ENCODE measurements at places on chromosomes 7 and 10.

DNA sequence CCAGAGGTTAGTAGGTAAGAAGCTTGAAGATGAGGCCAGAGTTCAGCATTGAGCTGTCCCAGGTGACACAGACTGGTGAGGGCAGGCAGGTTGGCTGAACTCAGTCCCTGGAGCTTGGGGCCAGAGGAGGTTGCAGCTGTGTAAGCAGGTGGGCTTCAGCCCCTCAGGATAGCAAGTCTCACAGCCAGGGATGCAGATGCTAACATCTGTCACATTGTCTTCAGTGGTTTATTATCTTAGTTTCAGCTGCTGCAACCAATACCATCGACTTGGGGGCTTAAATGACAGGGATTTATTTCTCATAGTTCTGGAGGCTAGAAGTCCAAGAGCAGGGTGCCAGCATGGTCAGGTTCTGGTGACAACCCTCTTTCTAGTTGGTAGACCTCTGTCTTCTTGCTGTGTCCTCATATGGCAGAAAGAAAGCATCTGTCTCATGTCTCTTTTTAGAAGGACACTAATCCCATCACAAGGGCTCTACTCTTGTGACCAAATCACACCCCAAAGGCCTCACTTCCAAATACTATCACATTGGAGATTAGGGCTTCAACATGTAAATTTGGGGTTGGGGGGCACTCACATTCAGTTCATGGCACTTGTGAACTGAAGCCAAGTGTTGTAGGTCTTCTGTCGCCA, 146.2 kb downstream of the KIAA1217 start:
- peak; percentile 73 for DNase-seq

DNA sequence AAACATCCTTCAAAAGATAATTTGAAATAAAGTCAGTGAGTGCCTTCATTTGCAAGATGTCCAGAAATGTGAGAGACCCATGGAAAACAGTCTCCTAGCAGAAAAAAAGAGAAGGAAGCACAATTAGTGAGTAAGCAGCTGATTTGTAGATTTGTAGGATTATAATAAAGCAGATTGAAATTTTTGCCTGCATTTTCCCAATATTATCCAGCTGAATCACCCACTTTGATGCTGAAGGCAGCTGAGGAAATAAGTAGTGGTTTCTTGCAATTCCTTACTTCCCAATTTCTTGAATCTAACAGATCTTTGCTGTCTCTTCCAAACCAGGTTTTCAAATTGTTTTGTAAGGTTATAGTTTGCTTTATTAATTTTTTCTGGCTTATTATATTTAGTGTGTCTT, 181.4 kb downstream of the GNAT3 start:
- DNase-seq: no peak

- no peak for DNase-seq
These were observed 36.1 kb upstream of the ZNF138 start for GRCh38 chr7:64758151-64758550.

DNA sequence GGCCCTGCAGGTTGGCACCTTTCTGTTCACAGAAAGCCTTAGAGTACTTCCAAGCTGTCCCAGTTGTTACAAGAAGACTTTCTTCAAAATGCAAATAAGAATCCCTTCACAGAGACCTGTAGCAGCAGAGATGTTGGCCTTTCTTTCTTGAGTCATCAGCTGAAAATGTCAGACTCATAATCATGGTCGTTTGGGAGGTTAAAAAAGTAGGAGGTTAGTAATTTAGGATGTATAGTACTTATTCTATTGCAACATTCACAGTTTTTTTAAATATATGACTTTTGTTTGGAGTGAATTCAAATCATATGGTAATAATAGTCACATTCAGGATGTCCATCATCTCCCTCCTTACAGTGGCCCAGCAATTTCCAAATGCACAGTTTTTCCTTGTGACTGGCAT, 223.9 kb upstream of the GLI3 start:
- DNase-seq: no peak

GRCh38 chr10:116719804-116720203, 22.6 kb downstream of the HSPA12A start:
- DNase-seq: no peak

GRCh38 chr10:69957241-69957885, 95.3 kb upstream of the MACROH2A2 start:
- no peak for DNase-seq

GRCh38 chr10:79344502-79345195, 2.6 kb upstream of the PPIF start:
- DNase-seq: no peak

GRCh38 chr10:46329690-46330016, 42.9 kb downstream of the ANTXRL start:
- DNase-seq: no peak

- DNase-seq: no peak
These were observed 318.5 kb downstream of the SH2D4B start for GRCh38 chr10:80856186-80856585.

DNA sequence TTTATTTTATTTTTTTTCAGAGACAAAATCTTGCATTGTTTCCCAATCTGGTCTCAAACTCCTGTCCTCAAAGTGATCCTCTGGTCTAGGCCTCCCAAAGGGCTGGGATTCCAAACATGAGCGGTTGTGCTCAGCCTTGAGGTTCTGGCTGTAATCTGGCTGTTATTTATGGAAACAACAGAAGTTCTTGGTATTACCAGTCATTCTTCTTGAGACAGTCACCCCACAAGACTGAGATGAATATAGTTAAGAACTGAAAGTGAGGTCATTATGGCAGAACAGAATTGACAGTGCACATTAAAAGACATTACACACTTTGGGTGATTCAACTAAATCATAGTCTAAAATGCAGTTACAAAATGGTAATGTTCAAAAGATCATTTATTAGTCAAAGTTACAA, 719.5 kb downstream of the ZWINT start:
- no peak for DNase-seq

DNA sequence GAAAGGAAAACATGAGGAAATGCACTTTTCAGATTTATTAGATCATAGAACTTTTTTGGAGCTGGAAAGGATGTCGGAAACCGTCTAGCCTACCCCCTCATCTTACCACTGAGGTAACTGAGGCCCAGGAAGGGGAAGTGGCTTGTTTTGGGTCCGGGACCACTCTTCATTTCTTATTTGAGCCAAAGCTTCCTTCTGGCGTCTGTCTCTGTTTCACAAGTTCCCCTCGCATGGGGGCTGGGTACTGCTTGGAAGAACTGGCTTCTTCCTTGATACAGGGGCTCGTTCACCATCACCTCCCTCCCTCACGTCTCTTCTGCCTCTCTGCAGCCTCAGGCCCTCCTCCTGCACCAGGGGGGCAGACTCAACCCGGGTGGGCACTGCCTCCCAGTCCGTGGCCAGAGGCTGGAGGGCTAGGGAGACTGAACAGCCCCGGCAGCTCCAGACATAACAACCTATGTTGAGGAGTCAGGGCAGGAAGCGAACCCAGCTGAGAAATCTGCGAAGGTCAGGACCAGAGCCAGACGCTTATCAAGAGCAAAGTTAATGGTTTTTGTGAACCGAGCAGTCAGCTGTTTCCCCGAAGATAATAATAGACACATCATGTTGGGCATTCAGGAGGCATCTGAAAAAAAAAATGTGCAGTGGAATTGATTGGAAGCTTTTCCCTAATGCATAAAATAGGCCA, 12.9 kb downstream of the HTRA1 start:
- DNase-seq: no peak

DNA sequence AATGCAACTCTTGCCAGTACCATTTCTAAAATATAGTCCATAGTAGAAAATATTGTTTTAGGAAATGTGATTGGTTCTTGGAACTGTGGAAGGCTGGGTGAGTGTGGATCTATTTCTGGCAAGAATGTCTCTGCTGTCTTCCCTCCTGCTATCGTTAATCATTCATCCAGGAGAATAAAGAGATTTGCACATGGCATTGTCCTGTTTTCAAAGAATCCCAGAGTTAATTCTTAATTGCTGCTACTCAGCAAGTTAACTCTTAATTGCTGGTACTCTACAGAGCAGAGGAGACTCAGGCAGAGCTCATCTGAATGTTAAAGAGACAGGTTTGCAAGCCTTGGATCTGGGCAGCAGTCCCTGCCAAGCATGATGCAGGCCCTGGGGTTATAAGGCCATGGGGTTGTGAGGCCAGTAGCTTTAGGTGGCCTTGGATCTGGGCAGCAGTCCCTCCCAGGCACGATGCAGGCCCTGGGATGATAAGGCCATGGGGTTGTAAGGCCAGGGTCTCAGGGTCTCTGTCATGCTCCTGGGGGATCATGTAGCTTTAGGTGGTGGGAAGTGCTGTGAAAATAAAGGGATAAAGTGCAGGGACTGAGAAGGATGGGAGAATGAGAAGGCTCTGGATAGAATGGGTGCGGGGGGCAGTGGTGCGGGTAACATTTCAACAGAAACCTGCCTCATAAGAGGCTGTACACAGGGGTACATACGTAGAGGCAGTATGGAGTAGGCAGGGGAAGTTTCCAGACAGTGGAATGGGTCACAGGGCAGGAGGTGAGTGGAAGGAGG, 162.3 kb downstream of the SVIL start:
- DNase-seq: no peak

- no peak for DNase-seq
These were observed 28.0 kb upstream of the MCU start for GRCh38 chr10:72663971-72664370.

GRCh38 chr10:1530871-1531517, 206.3 kb downstream of the ADARB2 start:
- no peak for DNase-seq

- DNase-seq: peak; percentile 63
These were observed 1.2 kb downstream of the RARRES2 start for GRCh38 chr7:150340024-150340749.

- DNase-seq: no peak
These were observed 119.9 kb downstream of the DLG5 start for GRCh38 chr10:77806511-77807157.

- no peak for DNase-seq
These were observed 325.7 kb upstream of the MKI67 start for GRCh38 chr10:128451879-128452278.

- DNase-seq: no peak
These were observed 13.8 kb downstream of the LMOD2 start for GRCh38 chr7:123669485-123669884.

GRCh38 chr7:44867073-44867995, 18.0 kb downstream of the PURB start:
- peak; percentile 80 for DNase-seq

GRCh38 chr7:87330316-87330715, 15.1 kb upstream of the CROT start:
- DNase-seq: peak; percentile 57

- DNase-seq: no peak
These were observed 467 bp downstream of the EXOSC1 start for GRCh38 chr10:97445357-97445721.

- DNase-seq: no peak
These were observed 320.6 kb upstream of the ZMIZ1 start for GRCh38 chr10:78748235-78748533.
